ENCODE measurements at places on chromosomes 12 and 14.

DNA sequence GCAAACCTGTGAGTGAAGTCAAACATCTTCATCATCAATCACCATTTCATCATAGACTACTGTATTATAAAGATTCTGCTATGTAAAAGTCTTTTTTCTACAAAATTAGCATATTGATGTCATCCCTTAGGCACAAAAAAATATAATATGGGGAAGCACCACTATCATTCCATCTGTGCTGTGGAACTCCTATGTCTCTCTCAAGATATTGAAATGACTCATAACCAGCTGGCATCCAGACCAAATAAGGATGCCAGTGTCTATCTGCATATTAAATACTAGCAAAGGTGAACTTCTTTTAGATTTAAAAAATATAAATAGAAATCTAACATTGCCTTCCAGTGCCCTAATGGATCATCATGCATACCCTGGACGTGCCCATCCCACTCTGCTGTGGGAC is 17.9 kb upstream of the DCAF5 start:
- no peak for DNase-seq

- no peak for DNase-seq
Measured at GRCh38 chr14:102793531-102794328, 16.5 kb downstream of the TRAF3 start.

DNA sequence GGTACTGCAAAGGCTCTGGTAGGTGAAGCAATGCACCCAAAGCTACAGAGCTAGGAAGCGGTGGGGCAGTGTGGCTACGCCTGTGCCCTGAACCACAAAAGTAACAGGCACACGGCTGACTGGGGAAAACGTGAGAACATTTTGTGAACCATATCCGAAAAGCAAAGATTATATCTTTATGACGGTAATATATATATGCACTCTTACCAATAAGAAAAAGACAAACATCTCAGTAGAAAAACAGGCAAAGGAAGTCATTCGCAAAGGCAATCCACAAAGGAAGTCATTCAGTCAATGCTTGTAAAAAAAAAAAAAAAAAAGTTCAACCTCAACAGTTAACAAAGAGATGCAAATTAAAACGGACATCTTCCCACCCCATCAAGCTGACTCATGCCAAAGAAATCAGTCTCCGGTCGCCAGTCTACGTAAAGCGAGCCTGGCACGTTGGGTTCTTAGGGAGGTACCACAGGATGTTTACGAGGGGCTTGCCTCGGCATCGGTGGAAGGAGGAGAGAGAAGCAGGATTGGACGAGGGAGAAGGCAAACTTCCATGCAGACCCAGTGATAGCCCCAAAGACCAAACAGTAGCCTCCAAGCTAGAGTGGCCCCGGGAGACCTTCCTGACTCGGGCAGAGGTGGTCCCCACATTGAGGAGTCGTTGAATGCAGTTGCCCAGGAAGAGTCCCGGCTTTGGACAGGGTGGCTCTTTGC is 39.4 kb upstream of the PPP2R5C start:
- DNase-seq = peak; percentile 84

DNA sequence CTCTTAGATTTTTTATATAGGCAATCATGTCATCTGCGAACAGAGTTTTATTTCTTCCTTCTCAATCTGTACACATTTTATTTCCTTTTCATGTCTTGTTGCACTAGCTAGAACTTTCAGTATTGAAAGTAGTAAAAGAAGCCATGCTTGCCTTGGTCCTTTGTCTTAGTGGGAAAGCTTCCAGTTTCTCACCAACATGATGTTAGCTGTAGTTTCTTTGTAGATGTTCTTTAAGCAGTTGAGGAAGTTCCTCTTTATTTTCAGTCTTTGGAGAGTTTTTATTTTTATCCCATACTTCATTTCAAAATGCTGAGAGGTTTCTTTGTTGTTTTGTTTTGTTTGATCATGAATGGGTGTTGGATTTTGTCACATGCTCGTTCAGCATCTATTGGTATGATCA is 12.7 kb upstream of the RIMKLB start:
- peak; percentile 28 for DNase-seq

GRCh38 chr12:27428466-27428865 is 18.1 kb upstream of the SMCO2 start:
- no peak for DNase-seq

DNA sequence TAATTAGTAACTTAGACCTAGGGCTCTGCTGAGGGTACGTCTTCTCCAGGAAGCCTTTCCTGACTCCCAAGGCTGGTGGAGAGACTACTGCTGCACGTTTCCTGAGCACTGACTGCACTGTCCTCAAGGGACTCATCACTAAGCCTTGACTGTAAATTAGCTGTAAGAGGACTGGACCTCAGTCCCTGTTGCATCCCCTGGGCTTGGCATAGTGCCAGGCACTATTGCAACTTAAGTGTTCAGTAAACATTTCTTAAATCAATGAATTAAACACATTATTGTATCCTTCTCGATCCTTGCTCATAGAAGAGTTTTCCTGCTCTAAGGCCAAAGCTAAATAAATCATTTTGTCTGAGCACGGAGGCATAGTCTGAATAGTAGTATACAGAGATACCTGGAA is 31.9 kb upstream of the IFNG-AS1 start:
- DNase-seq = no peak

DNA sequence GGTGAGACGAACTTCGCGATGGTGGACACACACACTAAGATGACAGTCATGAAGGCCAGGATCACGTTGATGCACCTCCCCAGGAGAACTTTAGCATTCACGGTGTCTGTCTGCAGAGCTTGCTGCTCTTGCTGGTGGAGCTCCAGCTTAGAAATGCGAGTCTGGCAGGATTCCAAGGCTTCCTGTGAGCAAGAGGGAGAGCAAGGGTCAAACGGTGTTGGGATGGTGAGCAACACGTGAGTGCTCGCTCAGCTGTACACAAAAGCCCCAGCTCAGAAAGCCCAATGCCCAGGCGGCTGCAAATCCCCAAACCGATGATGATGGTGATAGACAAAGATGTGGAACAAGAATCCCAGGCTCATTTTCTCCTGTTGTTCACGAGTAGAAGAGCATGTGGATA is 78.8 kb downstream of the TMCC3 start:
- no peak for DNase-seq

GRCh38 chr12:130795906-130796305 is 43.1 kb downstream of the STX2 start:
- DNase-seq = no peak

- DNase-seq = no peak
Measured at GRCh38 chr12:131684015-131684725, 26.7 kb upstream of the SFSWAP start.

DNA sequence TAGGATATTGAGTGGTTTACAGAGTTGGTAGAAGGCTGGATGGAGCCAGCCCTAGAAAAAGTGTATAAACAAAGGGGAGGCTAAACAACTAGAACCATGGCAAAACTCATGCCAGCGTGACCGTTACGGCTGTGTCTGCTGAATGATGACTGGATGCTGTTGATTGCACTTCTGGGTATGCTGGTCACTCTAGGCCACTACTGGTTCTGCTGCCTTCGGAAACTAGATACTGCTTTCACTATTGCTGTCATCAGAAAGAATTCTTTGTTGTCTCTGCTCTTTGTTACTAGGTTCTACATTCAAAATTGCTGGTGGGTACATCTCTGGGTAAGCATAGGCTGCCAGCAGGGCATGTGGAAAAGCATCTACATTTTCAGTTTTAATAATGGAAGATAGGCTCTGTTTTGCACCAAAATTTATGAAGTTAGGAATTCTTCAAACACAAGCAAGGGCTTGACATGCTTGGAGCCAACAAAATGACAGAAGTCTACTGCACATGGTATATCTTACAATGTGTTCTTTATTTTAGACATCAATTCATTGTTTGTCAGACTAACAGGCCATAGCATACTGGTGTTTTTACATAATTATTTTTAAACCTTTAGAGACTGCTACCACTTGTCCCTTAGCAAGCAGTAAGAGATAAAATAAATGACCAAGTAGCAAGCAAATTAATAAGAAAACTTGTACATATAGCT is 15.4 kb downstream of the MON2 start:
- no peak for DNase-seq

GRCh38 chr12:58882826-58883225 is 37.5 kb downstream of the LRIG3 start:
- DNase-seq = no peak

DNA sequence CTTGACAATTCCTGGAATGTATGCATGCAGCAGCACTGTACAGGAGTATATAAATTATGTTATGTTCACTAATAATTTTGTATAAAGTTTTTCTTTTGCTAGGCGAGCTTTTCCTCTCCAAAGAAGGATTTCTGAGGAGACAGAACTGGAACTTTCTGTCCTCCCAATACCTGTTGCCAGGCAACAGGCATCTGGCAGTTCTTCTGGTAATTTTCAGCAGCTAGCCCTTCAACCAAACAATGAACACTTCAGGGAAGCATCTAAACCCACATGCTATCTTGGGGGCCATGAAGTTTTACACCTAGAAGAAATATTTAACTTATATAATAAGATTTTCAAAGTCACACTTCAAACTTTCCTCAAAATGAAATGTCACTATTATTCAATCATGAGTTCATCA is 162.9 kb upstream of the SYT10 start:
- no peak for DNase-seq

DNA sequence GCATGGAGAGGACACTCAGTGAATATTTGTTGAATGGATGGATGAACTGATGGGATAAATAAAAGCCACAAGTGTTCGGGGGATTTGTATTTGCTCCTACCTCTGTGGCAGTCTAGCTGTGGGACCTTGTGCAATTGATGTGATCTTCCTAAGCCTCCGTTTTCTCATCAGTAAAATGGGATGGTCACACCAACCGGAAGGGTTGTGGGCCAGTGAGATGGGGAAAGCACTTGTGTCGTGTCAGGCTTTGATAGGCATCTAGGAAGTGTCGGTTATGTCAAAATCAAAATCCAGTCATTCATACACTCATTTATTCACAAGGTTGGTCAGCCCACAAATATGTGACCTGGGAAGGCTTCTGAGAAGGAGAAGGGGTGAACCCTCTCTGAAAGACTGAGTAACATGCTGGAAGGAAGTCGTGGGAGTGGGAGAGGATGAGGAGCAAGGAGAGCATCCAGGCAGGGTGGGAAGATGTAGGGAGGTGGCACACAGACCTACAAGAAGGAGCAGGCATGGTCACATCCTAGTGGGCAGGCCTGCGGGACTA is 7.8 kb upstream of the SERPINA9 start:
- peak; percentile 31 for DNase-seq

GRCh38 chr14:75333606-75334548 is 55.2 kb downstream of the FOS start:
- peak; percentile 76 for DNase-seq

- DNase-seq = no peak
Measured at GRCh38 chr14:57632649-57633048, 139.0 kb upstream of the CCDC198 start.
